ENCODE measurements at places on chromosomes 5 and 9.

DNA sequence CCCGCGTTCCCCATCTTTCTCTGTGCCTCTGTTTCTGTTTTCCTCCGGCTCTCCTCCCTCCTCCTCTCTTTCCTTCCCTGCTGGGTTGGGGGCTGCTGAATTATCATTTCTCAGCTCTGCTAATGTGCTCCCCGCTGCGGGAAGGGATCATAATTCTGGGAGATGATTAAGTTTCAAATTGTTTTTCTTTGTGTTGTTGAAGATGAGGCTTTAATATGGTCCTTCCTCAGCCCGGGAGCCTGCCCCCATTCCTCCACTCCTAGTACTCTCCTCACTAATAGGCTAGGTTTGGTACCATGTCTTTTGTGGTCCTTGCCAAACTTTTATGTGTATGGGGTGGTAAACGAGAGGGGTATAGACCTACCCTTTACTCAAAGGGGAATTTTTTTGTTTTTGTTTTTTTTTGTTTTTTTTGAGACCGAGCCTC, 5.7 kb upstream of the PCDH1 start:
- DNase-seq: no peak

- no peak for DNase-seq
Observed at GRCh38 chr5:531749-532315, 7.6 kb upstream of the SLC9A3 start.

- no peak for DNase-seq
Observed at GRCh38 chr5:146185161-146185560, 2.7 kb upstream of the LARS1 start.

DNA sequence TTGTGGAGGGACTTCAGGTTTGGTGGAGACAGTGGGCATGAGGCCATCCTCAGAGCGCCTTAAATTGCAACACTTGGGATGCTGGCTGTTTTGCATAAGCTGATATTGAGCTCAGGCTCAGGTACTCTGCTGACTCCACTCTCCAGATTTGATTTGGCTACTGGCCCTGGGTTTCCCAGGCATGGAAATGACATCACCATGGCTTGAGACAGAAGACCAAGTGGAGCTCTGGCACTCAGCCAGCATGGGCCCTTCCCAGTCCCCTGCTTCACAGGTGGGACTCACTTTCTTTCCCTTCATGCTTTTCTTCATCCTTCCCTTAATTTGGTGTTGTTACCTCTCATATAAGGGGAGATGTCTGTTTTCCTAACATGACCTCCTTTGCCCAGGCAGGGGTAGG, 72.0 kb upstream of the IL12B start:
- no peak for DNase-seq

DNA sequence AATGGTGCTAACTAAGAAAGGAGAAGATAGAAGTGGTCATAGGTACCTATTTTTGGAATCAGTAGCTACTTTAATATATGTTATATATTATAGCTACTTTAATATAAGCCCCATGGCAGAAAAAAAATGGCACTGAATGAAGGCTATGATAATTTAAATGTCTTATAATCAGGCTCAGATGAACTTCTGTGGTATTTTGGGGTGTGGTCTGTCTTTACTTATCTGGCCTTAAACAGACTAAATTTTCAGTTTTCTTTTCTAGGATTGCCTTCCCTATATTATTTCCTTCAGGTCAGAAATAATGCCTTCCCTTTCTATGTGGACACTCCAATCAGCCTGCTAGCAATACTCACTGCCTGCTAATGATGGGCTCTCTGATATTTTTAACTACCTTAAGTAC, 292.3 kb downstream of the SLF1 start:
- no peak for DNase-seq

GRCh38 chr9:32411753-32412152, 27.3 kb downstream of the ACO1 start:
- no peak for DNase-seq

- DNase-seq: no peak
Observed at GRCh38 chr9:131112374-131113154, 12.8 kb upstream of the NUP214 start.

GRCh38 chr5:50365426-50366251, 75.4 kb downstream of the EMB start:
- DNase-seq: no peak

GRCh38 chr9:20447291-20447690, 175.0 kb downstream of the MLLT3 start:
- no peak for DNase-seq

GRCh38 chr5:157248821-157249470, 17.0 kb upstream of the CYFIP2 start:
- DNase-seq: no peak

- no peak for DNase-seq
Observed at GRCh38 chr5:149206524-149207141, 65.0 kb upstream of the AFAP1L1 start.

GRCh38 chr5:96050273-96050880, 88.7 kb upstream of the ELL2 start:
- DNase-seq: no peak

- DNase-seq: no peak
Observed at GRCh38 chr9:113349066-113349444, 286 bp upstream of the BSPRY start.

- no peak for DNase-seq
Observed at GRCh38 chr9:104851546-104851920, 76.4 kb downstream of the ABCA1 start.

DNA sequence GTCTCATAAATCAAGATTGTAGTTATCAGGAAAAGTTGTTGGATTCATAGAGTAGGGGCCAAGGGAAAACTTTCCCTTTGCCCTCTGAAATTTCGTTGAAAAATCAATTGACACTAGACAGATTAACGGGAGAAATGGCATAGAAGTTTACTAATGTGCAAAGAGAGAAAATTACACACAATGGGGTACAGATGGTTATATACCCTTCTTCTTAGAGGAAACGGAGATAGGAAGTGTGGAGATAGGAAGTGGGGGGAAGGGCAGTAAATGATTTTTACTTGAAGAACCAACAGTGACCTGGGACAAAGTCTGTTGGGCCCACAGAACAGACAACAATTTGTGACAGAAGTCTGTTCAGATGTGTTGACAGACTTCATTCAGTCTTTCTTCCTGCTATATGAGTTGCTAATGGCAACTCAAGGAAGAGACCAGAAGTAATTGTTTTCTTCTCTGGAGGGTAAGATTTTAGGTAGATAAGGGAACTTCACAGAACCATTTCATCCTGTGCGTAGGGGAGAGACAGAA, 177.9 kb downstream of the C9orf152 start:
- no peak for DNase-seq

- no peak for DNase-seq
Observed at GRCh38 chr5:102789469-102789868, 34.4 kb downstream of the PAM start.

GRCh38 chr9:83061990-83062650, 822 bp downstream of the RASEF start:
- no peak for DNase-seq

GRCh38 chr5:6736524-6737042, 23.4 kb downstream of the TENT4A start:
- no peak for DNase-seq

GRCh38 chr5:60277941-60278340, 384.4 kb upstream of the PDE4D start:
- no peak for DNase-seq

DNA sequence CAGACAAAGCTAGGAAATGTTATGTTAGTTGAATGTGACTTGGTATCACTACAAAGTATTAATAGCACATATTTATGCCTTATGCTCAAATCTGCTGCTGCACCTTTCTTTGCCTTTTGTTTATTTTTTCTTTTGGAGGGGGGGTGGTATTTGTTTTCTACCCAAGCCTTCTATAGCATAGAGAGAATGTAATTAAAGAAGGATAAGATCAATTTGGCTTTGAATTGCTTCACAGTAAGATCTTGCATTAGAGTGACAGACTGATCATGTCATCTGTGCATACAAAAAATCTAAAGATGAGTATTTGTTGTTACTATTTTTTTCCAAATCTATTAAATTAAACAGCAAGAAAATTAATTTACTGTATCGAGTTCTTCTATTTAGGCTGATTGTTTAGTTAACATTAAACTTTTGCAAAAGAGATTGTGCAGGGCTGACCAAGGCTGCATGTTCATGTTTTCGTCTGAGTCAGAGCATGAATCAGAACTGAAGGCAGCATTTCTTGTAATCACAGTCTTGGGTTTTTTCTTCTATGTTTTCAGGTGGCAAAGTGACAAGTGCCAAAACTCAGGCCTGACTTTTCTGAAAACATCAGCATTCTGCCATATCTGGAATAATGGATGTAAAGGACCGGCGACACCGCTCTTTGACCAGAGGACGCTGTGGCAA, 1007.1 kb upstream of the WWC1 start:
- DNase-seq: no peak

- DNase-seq: no peak
Observed at GRCh38 chr9:32486839-32487562, 39.0 kb downstream of the RIGI start.

- no peak for DNase-seq
Observed at GRCh38 chr5:67793966-67794365, 421.6 kb upstream of the PIK3R1 start.
